ENCODE measurements at places on chromosomes 11 and 22.

- peak; percentile 88 for DNase-seq
Measured at GRCh38 chr11:12222055-12222792, 111.8 kb downstream of the MICAL2 start.

- no peak for DNase-seq
Measured at GRCh38 chr11:38648604-38649003, 2050.6 kb upstream of the RAG2 start.

- no peak for DNase-seq
Measured at GRCh38 chr22:18950141-18950540, 14.0 kb upstream of the PRODH start.

GRCh38 chr22:23219822-23220484 is 39.6 kb downstream of the BCR start:
- DNase-seq: no peak

DNA sequence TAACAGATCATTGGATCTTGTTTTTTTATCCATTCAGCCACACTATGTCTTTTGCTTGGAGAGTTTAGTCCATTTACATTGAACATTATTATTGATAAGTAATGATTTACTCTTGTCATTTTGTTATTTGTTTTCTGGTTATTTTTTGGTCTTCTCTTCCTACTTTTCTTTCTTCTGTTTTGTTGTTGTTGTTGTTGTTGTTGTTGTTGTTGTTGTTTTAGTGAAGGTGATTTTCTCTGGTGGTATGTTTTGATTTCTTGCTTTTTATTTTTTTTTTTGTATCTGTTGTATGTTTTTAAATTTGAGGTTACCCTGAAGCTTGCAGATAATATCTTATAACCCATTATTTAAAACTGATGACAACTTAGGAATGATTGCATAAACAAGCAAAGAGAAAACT is 28.6 kb downstream of the TAF1D start:
- DNase-seq: no peak
